ENCODE measurements at places on chromosomes 5 and 9.

- no peak for DNase-seq
Observed at GRCh38 chr5:104512063-104512825, 949.7 kb upstream of the NUDT12 start.

GRCh38 chr5:158115468-158115867 lies 256.5 kb upstream of the CLINT1 start:
- DNase-seq: peak; percentile 92

DNA sequence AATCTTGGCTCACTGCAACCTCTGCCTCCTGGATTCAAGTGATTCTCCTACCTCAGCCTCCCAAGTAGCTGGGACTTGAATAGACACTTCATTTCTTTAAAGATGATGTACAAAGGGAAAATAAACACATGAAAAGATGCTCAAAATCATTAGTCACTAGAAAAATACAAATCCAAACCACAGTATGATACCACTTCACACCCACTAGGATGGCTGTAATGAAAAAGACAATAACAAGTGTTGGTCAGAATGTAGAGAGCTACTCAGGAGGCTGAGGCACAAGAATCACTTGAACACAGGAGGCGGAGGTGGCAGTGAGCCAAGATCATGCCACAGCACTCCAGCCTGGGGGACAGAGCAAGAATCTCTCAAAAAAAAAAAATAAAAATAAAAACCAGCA lies 13.0 kb downstream of the F2RL2 start:
- no peak for DNase-seq

GRCh38 chr5:139842321-139842720 lies 46.7 kb downstream of the PSD2 start:
- no peak for DNase-seq

GRCh38 chr5:107589520-107590193 lies 81.1 kb downstream of the EFNA5 start:
- DNase-seq: no peak

- peak; percentile 50 for DNase-seq
Observed at GRCh38 chr5:153617190-153617589, 126.7 kb downstream of the GRIA1 start.

GRCh38 chr5:166172597-166172996 lies 2118.8 kb upstream of the WWC1 start:
- DNase-seq: no peak

- DNase-seq: no peak
Observed at GRCh38 chr9:137832191-137832700, 45.3 kb upstream of the CACNA1B start.

DNA sequence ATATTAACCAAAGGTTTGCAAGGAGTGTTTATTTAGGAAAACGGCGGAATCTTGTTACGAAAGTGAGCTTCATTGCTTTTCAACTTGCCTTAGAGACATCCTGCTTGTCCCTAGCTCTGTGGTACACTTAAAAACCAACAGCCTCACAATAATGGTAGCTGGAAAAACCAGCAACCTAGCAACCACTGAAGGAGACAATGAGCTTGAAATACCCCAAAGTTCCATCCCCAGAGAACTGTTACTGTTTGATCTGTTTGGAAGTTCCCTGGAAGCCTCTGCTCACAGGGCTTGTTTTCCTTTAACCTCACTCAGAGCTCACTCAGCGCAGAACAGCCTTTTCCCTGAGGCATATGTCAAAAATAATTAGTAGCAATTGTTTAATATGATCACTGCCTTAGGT lies 43.2 kb downstream of the SH3TC2 start:
- DNase-seq: no peak
